ENCODE measurements at places on chromosomes 3 and 15.

- DNase-seq = no peak
Observed at GRCh38 chr3:38203690-38204089, 38.4 kb downstream of the OXSR1 start.

GRCh38 chr15:56047354-56047753 is 53.9 kb upstream of the NEDD4 start:
- DNase-seq = no peak

GRCh38 chr15:90264671-90265070 is 801 bp upstream of the NGRN start:
- no peak for DNase-seq

DNA sequence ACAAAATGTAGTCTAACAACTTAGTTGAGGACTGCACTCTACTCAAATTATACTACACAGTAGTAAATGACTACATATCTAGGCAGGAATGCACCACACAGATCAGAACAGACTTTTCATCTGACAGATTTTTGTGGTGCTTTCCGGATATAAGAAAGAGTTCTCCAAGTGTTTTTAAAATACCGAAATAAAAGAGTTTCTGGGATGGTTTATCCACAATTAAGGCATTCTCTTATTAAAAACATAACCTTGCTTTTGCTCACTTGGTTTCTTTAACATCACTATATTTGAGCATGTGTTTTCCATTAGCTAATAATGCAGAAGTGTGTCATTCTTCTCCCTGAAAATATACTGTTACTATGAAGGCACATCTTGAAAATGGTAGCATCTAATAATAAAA is 132.9 kb downstream of the MAGI1 start:
- peak; percentile 38 for DNase-seq

DNA sequence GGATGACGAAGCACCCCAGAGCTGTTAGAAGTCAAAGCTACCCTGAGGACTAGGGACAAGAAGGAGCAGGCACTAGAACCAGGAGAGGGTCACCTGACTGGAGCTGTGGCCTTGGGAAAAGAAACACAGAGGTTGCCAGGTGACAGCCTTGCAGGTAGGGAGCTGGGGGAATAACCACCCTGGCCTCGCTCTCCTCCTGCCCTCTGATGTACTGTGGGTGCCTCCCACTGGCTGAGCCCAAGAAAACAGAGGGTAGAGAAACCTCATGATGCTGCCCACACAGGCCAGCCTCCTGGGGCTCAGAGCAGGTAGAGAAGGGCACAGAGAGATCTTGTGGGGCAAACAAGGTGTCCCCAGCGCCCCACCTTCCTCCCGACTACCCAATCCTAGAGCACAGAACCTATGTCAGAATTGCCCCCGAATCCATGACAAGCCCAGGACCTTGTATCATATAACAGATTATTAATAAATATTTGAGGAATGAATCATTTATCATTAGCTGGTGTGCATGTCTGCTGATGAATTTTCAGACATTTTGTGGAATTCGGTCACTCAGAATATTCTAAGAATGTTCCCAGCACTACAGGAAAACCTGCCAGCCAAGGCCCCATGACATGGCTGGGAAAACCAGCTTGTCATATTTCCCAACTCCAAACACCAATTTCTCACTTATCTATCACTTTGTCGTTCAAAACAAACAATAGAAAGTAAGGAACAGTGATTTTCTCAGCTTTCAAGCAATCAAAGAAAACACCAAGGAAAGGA is 59.8 kb upstream of the MEX3B start:
- peak; percentile 60 for DNase-seq

- DNase-seq = peak; percentile 54
Observed at GRCh38 chr15:62392376-62392775, 227.3 kb upstream of the C2CD4B start.

GRCh38 chr3:154616298-154616697 is 186.3 kb upstream of the GPR149 start:
- no peak for DNase-seq

DNA sequence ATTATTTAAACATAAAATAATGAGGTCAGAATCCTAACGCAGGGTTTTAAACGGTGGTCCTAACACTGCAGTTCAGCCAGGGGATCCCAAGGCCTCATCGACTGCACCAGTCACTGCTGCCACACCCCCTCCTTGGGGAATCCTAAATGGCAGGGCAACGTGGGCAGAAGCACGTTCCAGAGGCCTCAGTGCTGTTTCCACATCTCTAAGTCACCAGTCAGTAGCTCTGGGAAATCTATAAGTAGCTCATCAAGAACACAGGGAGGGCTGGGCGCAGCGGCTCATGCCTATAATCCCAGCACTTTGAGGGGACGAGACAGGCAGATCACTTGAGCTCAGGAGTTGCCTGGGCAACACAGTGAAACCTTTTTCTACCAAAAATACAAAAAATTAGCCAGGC is 47.5 kb downstream of the PRTG start:
- DNase-seq = no peak

- DNase-seq = peak; percentile 10
Observed at GRCh38 chr3:79175870-79176269, 591.9 kb downstream of the ROBO1 start.

GRCh38 chr15:101534376-101534970 is 45.0 kb upstream of the PCSK6 start:
- no peak for DNase-seq

- DNase-seq = peak; percentile 57
Observed at GRCh38 chr15:45690581-45691260, 55.9 kb downstream of the SQOR start.

DNA sequence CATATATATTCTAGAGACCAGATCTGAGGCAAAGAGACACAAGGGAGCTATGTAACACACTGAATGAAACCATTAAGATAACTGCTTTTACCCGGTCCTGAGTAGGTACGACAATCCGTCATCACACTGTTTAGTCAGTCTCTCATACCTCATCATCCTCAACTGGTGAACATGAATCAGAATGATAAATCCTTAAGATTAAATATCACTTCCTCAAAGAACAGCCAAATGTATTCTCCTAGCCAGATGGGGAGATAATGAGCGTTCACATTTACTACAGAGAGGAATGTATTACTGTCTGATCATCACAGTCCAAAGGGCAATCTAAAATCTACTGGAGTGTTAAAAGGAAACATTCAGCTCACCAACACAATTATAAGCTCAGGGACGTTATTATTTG is 319.4 kb upstream of the STAC start:
- DNase-seq = no peak

DNA sequence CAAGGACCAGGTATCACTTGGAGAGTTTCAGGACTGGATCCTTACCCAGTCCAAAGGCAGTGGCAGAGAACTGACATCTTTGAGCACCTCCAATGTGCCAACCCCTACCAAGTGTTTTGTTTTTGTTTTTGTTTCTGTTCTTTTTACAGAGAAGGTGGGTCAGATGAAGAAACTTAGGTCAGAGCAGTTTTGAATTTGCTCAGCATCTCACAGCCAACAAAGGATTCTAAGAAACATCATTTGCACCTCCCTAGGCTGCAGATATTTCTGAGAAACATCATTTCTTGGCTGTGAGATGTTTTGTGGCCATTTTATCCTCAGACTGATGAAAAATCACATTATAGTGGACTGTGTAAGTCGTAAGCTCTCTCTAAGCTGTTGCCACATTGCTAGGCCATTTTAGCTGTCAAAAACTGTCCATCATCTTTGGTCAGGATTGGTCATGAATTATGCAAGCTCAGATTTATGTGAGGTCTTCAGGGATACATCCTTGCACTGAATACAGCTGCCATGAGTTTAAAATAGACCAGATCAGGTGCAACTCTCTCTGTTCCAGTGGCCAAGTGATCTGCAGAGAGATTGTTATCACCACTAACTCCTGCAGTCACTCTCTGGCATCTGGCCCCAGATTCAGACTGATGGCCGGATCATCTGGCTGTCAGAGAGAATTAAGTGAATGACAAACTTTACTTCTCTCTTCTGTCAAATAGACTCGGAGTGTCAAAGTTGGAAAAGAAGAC is 341.5 kb downstream of the EPHB1 start:
- no peak for DNase-seq

- DNase-seq = no peak
Observed at GRCh38 chr3:140546649-140547048, 131.2 kb upstream of the TRIM42 start.

DNA sequence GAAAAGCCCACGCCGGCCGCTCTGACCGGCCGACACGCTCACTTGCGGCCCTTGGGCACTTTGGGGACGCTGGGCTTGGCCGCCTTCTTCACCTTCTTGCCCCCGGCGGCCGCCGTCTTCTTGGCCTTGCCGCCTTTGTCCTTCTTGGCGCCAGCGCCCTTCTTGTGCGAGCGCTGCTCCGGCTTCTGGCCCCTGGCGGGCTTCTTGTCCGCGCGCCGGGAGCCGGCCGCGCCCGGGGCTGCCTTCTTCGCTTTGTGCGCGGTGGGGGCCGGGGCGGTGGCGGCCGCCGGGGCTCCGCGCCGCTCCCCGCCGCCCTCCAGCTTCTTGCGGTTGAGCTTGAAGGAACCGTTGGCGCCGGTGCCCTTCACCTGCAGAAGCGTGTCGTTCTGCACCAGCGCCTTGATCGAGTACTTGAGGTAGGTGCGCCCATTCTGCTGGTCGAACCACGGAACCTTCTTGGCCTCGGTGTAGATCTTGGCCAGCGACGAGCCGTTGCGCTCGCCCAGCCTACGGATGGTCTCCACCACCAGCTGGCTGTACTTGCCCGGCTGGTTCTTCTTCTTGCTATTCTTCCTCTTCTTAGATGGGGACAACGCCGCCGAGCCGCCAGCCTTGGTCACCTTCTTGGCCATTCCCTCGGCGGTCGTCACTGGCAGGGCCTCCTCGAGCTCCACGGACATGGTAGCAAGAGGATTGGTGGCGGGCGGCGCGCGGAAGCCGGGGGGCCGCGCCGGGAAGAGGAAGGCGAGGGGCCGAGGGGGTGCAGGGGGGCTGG is 36.7 kb downstream of the HMCES start:
- no peak for DNase-seq

DNA sequence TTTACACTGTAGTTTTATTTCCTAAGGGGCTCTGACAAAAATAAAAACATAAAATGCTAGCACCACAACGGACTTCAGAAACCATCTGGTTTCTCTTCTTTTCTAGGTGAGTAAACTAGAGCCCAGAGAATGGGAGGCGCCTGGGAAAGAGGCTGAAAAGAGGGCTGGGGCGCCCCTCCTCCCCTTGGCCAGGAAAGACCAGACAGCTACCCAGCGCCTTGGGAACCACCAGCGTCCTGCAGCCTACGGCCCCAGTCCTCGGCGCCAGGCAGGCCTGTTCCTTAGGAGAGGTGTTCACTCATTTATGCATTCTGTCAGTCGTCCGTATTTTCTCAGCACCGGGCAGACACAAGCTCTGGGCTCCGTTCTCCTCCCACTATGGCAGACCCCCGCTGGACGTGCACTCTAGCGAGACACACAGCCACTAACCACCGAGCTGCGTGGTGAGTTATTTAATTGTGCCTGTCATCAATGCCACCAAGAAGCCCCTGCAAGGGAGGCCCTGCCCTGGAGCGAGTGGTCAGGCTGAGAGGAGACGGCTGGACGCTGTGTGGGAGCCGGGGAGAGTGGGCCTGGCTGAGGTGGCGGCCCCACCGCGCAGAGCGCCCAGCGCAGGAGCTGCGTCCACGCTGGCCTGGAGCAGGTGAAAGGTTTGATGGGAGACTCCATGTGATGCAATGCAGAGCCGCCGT is 294.4 kb downstream of the OCA2 start:
- DNase-seq = no peak

DNA sequence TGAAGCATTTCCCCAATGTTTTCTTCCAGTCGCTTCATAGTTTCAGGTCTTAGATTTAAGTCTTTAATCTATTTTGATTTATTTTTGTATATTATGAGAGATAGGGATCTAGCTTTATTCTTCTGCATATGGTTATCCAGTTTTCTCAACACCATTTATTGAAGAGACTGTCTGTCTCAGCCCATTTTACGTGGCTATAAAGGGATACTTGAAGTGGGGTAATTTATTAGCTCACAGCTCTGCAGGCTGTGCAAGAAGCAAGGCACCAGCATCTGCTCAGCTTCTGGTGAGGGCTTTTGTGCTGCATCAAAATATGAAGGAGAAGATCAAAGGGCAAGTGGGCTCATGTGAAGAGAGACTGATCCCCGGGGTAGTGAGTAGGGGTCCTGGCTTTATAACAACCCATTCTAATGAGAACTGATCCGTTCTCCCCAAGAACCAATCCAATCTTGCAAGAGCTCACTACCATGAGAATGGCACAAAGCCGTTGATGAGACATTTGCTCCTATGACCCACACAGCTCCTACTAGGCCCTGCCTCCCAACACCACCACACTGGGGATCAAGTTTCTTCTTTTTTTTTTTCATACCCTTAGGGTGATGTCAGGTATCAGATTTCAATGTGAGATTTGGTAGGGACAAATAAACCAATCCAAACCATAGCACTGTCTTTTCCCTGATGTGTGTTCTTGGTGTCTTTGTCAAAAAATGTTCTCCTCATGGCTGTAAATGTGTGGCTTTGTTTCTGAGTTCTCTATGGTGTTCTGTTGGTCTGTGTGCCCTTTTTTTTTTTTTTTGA is 63.2 kb downstream of the IQGAP1 start:
- DNase-seq = peak; percentile 86

DNA sequence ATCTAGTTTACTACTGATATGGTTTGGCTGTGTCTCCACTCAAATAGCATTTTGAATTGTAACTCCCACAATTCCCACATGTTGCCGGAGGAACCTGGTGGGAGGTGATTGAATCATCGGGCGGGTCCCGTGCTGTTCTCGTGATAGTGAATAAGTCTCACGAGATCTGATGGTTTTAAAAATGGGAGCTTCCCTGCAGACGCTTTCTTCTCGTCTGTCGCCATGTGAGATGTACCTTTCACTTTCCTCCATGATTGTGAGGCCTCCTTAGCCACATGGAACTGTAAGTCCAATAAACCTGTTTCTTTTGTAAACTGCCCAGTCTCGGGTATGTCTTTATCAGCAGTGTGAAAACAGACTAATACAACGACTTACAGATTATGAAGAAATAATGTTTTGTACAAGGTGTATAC is 35.6 kb upstream of the PYDC2 start:
- DNase-seq = peak; percentile 34

GRCh38 chr15:85702321-85703101 is 92.2 kb downstream of the KLHL25 start:
- peak; percentile 85 for DNase-seq

DNA sequence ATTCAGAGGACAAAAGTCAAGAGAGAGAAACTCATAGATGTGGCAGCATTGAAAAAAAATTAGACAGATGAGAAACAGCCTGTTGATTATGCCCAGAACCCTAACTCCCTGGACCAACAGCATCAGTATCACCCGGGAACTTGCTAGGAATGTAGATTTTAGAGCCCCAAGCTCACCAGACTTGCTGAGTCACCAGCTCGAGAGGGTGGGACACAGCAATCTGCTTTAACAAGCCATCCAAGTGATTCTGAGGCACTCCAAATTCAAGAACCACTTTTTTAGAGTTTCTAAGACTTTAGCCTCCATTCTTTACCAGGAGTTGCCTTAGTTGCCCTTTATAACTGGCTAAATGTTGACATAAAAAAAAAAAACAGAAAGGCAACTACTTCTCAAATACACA is 70.9 kb downstream of the CGGBP1 start:
- DNase-seq = no peak

DNA sequence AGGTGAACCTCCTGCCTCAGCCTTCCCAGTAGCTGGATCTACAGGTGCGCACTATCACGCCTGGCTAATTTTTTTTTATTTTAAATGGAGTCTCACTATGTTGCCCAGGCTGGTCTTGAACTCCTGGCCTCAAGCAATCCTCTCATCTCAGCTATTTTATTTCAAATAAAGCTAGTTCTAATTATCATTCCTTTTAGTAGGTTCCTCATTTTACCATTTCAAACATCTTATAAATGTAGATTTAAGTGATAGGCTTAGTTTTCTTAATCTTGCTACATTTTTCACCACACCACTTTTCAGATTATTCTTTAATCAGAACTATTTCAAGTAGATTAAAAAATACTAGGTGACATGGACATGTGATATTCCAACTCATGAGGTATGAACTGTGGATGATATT is 30.3 kb downstream of the PIGB start:
- no peak for DNase-seq

Measured in fibroblast of mammary gland (primary cell).